ENCODE measurements at places on chromosomes 2 and 18.
A peak's percentile ranks its signal among the peaks of the same experiment; 100 is the strongest.

DNA sequence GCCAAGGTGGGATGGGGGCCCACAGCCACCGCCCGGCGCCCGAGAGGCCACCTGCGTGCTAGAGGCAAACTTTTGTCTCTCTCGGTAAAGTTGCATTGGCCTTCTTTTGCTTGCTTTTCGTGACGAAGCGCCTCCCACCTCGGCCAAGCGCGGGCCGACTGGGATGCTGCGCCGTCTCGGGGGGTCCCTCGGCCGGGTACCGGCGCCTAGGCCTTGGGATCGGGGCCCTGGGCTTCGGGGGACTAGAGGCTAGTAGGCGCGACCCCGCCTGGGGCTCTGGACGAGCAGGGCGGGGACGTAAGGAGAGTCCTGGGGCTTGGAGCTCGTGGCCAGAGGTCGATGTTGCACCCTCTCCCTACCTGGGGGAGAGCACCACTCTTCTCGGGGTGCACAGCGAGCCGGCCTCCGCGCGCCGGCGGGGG is 545 bp downstream of the GLI2 start:
- no peak for DNase-seq

GRCh38 chr2:124542932-124543640 is 518.0 kb downstream of the CNTNAP5 start:
- peak; percentile 47 for DNase-seq

GRCh38 chr2:366706-367105 is 78.8 kb upstream of the ALKAL2 start:
- no peak for DNase-seq

DNA sequence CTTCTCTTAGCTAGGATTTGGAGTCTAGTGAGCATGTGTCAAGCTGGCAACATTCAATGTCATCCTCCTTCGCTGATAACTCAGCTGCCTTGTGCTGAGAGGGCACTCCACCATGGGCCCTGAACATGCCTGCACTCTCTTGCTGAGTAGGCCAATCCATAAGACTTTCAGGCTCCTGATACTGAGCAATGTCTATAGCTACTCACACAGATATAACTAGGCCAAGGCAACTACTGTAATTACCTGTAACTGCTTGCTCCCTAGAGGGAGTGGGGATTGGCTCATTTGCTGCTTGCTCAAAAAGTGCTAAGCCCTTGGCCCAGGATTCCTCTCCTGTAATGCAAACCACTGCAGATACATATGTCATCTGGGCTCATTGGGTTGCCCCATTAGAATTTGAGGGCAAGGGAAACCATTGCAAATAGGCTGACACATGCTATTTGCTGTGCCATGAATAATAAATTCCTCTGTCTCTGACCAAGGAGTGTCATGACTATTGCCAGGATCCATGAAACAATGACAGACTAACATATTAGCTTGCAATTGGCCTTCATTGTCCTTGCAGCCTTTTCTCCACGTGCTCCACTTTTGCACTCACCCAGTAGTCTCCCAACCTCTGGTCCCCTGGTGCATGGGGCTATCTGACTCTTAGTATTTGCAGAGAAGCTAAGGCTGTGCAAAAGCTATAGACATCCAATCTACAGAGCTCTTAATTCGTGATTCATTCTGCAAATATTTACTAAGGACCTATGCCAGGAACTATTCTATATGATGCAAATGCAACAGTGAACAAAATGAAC is 36.9 kb upstream of the BMPR2 start:
- DNase-seq: no peak

GRCh38 chr2:181152226-181152625 is 171.8 kb downstream of the UBE2E3 start:
- no peak for DNase-seq

GRCh38 chr2:74917702-74918619 is 40.5 kb upstream of the POLE4 start:
- no peak for DNase-seq

- no peak for DNase-seq
Observed at GRCh38 chr2:96873651-96874096, 3.8 kb upstream of the SEMA4C start.

DNA sequence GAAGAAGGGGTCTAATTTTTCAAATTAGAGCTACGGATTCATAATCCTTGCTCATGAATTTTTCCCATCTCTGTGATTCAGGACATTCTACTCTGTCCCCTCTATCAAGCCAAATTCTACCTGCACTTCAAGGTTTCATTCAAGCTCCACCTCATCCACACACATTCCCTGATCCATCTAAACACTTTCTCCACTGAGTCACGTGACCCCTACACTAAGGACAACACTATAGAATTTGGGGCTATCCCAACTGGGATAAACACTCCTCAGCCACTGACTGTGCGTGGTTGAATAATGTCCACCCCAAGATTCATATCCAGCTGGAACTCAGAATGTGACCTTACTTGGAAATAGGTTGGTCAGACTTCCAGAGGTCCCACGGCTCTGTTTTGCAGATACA is 159.9 kb upstream of the ACVR2A start:
- DNase-seq: no peak

- no peak for DNase-seq
Observed at GRCh38 chr2:174465327-174465726, 21.5 kb downstream of the GPR155 start.

GRCh38 chr2:58476556-58476955 is 235.4 kb upstream of the FANCL start:
- DNase-seq: no peak

DNA sequence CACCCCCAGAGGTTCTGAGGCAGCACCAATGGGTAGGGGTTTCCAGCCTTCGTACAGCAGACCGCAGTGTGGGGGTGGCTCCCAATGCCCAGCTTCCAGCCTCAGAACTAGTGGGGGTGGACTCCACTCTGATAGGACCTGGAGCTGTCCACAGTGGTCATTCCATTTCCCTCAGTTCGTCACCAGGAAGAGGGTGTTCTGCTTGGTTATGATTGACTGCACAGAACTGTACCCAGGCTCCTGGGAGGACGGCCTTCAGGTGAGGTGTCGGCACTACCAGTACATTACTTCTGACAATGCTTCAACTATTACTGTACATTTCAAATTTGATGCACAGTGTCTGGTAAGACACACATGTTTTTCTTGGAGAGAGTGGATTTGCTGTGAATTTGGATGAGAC is 150.3 kb upstream of the CAPN13 start:
- DNase-seq: no peak

DNA sequence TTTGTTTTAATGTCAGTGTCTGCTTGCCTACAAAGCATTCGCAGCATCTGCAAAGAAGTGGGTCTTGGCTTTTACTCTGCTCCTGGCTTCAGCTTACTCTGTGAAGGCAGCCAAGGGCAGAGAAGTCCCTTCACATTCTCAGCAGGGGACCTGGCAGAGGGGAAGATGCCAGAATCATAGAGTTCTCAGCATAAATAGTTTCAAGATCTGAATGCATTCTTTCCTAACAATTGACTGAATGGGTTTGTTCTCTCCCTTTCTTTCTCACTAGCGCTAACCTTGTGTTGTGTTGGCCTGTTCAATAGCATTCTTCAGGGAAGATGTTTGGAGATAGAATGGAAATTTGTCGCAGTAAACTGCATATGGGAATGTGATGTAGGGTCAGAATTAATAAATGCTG is 106.9 kb downstream of the FARSB start:
- DNase-seq: no peak

GRCh38 chr2:2142345-2142744 is 188.7 kb downstream of the MYT1L start:
- DNase-seq: peak; percentile 54

- DNase-seq: no peak
Observed at GRCh38 chr2:129008055-129008880, 689.6 kb upstream of the HS6ST1 start.

- no peak for DNase-seq
Observed at GRCh38 chr2:149467436-149467835, 120.1 kb downstream of the MMADHC start.

DNA sequence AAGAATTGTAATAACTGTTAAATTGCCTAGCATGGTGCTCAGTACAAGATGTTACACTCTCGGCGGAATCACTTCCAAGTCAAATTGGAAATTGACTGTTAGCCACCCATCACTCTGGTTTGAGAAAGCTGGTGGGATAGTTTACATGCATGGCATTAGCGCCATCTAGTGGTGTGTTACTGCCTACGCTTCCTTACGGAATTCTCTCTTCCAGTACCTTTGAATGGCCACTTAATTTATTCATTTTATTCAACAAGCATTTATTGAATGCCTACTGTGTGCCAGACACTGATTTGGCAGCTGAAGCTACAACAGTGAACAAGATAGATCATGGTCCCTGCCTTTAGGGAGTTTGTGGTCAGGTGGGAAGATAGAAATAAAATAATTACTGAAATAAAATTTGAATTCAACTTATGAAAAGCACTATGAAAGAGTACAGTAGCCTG is 171.2 kb downstream of the TMEM247 start:
- peak; percentile 94 for DNase-seq

DNA sequence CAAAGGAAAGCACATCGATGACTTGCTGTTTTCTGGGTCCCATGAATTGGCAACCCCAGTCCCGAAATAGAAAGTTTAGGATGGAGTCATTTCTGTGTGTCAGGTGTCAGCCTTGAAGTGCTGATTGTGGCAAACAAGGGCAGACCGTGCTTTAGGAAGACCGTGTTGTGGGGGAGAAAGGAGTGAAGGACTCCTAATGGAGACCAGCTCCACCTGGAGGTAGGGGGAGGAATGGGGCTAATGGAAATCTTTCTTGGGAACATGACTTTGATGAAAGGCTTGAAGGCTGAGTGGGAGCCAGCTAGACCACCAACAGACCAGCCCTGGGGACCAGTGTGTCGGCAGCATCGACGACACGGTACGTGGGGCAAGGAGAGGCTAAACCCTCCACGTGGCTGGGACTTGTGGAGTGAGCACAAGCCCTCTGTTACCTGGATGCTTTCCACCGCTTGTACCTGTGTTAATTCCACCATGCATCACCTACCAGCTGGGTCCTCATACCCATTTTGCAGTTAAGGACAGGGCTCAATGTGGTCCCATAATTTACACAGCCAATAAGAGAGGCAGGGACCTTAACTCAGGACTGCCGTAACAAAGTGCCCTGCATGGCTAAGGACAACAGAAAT is 104.2 kb downstream of the SH3BP4 start:
- DNase-seq: peak; percentile 55

DNA sequence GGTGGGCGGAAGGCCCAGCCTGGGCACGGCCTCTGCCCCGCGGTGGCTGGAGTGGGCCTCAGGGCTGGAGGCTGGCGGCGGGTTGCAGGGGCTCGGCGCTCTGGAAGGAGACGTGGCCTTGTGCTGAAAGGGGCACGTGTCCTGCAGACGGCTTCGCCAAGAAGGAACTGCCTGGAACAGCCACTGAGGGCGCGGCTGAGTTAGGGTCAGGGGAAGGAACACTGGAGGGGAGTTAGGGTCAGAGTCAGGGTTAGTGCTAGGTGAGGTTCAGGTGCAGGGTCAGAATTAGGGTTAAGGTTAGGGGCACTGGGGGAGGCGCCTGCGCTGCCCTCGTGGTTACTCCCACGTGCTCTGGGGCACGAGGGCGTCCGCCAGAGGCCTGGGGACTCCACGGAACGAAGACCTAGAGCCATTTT is 933 bp upstream of the ADNP2 start:
- no peak for DNase-seq

GRCh38 chr2:15041429-15041837 is 408.9 kb downstream of the LRATD1 start:
- peak; percentile 75 for DNase-seq

GRCh38 chr2:120831086-120831485 is 95.4 kb downstream of the GLI2 start:
- DNase-seq: no peak

DNA sequence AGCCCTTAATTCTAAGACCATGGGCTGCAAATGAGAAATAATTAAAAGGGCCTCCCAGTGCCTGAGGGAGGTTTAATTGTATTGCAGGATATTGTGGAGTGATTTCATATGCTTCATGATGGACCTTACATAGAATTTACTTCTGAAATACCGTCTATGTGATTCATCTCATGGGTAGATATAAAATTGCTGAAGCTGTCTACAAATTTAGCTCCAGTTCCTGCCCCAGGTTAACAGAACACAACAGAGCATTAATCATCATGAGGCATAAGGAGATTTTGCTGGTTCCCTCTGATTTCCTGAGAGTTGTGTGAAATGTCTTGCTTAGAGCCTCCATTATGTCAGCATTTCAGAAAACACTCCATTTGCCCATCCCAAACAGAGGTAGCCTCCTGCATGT is 770 bp downstream of the UPP2 start:
- no peak for DNase-seq

All from NCI-H1694 (cell line).